Body of pancreas (tissue), 4 donors: ENCODE measurements at places on chromosomes 13 and 19. TPM values are rescaled to one million over a fixed set of nuclear protein-coding genes. Genes with fewer than 3 reads are reported as not detected.

DNA sequence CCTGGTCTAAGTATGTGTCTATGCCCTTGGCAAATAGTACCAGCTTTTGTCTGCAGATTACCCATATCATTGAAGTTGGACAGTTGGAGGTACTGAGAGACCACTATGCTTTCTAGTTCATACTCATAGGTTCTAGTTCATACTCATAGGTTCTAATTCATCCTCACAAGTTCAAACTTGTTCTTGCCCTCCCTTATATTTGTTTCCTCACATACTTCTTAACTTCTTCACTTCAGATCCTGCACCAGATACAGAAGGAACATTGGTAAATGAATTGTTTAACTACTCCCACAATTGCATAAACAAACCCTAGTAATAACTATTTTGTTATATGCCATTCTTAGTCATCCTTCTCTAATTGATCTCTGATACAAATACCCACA lies 172.2 kb downstream of the SLITRK1 start:
- no peak for DNase-seq

DNA sequence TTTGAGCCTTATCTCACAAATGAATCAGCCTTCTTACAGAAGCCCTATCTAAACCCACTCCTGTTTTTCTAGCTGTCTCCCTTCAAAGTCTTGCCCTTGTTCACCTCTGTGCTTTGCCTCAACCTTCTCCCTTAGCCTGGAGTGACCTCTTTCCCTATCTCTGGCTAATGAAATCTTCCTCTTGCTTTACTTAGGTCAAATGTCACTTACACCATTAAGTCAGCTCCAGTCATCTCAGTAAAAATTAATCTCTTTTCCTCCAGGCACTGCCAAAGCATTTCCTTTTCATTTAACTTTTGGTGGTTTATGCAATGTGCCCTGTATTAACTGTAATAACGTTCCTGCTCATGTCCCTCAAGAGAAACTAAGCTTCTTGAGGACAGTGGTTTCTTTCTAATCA lies 596.5 kb upstream of the MIR17HG start:
- no peak for DNase-seq

UBE2L5 gene
- total RNA-seq = not detected

DNA sequence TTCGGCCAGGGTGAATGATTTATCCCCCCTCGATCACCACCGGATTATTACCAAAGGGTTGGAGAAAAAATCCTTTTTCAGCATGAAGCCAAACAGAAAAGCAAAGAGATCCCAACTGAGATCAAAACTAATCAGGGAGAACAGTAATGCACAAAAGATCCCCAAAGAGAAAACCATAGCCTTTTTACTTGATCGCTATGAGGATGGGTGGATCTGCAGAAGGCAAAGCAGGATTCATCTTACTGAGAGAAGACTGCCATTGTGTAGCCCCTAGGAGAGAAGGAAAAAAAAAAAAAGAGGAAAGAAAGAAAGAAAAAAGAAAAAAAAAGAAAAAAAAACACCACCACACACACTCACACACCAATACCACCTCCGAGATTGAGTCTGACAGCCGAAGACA lies at the start of gene FGF14:
FGF14 (minus strand) TSS at position 283 of the 400 bp plus-strand sequence.
- DNase-seq = no peak

CD70 gene
- not detected for total RNA-seq

DNA sequence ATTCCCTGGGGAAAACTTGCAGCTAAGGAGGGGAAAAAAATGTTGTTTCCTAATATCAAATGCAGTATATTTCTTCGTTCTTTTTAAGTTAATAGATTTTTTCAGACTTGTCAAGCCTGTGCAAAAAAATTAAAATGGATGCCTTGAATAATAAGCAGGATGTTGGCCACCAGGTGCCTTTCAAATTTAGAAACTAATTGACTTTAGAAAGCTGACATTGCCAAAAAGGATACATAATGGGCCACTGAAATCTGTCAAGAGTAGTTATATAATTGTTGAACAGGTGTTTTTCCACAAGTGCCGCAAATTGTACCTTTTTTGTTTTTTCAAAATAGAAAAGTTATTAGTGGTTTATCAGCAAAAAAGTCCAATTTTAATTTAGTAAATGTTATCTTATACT lies 33.6 kb downstream of the TNFSF11 start:
- no peak for DNase-seq

GRCh38 chr19:2278459-2279158 lies 3.4 kb downstream of the PEAK3 start:
- no peak for DNase-seq

- peak; percentile 80 for DNase-seq
These were observed 9.1 kb downstream of the LYL1 start for GRCh38 chr19:13093407-13094105.

- no peak for DNase-seq
These were observed 36.3 kb upstream of the ZNF724 start for GRCh38 chr19:23286477-23286876.

CABP5 gene
- total RNA-seq = not detected

- DNase-seq = no peak
These were observed 66.2 kb downstream of the RUBCNL start for GRCh38 chr13:46320821-46321220.

DNA sequence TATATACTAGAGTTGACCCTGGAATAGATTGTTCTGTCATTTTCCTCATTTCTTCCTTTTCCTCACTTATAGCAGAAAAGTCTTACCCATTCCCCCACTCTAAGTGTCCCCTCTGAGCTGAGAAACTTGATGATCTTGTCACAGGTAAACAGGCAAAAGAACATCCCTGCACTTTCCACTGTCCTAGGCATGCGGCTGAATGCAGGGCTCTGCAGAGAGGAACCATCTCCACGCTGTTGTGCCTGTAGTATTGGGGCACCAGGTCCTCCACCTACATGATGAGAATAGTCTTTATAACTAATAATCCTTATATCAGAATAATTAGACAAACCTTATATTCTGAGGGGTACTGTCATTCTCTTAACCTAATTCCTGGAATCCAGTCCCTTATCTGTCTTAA lies 211.3 kb downstream of the RBM26 start:
- DNase-seq = no peak

GRCh38 chr19:28493884-28494283 lies 719.1 kb downstream of the UQCRFS1 start:
- no peak for DNase-seq

DNA sequence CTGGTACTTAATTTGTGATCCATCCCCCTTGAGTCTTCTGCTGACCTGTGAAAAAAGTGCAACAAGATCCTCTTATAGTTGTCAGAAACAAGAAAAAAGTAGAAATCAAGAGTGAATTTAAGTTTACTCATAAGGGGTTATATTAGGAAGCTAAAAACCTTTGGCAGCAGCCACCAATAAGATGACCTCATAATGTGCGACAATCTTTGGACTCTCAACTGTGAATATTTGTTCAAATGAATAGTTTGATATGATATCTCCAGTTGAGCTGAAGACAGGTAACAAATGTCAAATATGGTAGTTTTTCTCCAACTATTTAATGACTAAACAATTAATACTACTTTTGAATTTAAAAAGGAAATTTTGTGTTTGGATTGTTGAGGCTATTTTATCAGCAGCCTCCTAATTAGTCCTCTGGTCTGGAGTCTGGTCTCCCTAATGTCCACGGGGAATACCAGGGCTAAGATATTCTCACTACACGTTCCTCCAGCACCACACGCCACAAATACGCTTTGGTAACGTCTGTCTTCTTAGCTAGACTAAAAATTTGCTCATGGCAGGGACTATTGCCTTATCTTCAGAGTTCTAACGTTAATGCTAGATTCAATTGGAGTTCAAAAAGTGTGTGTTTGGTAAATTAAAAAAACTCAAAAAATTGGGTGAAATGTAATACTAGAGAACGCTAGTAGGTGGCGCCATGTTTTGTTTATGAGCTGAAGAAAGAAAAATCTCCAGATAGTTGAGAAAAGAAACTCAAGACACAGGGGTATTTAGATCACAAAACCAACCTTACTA lies 51.0 kb upstream of the PDX1 start:
- DNase-seq = peak; percentile 54

ZNF583 gene
- total RNA-seq = 2.6 TPM

DNA sequence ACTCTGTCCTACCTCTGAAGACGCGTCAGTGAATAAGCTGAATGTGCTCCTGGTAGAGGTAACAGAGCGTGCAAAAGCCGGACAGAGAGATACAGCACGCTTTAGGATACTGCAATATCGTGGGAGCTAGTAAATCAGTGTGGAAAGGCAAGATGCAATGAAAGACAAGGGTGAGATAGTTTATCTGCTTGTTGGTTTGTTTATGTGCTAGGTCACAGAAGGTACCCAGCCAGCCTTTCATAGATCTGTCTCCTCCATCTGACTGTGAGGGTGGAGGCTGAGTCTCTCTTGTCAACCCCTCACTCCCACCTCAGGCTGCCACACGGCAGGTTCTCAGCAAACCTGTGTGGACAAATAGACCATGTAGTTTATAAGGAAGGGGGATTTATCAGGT lies 904 bp upstream of the GIPC1 start:
- no peak for DNase-seq

CEACAM8 gene
- not detected for total RNA-seq

- no peak for DNase-seq
These were observed 78.9 kb downstream of the LNX2 start for GRCh38 chr13:27541386-27541785.

DNA sequence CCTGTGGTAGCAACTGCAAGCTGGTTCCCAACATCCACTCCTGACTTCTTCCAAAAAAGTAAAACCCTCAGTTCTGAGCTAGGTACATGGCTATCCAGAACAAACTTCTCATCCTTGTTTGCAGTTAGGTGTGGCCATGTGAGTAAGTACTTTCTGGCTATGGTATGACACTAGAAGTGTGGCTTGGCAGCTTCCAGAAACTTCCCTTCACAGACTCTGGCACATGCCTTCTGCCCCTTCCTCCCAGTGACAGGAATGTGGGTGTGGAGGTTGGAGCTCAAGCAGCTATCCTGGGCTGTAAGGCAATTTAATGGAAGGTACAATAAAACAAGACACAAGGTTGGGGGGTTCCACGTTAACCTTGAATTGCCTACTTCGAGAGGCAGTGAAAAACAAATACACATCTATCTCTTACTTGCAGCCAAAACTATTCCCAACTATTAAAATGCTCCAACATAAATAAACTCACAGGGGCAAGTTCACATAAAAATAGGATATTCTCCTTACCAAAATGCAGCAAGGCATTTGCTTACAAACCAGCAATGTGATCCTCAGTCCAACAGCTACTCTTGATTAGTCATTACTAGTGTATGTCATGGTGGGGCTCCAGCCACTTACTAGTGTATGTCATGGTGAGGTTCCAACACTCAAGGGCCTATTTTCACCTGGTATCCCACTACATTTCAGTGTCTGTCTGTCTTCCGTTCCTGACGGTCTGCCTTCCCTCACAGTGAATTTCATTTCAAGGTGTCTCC lies 3.1 kb downstream of the SMG9 start:
- no peak for DNase-seq
